NCI-H1930 (cell line): ENCODE measurements at places on chromosomes 4 and X.
A peak's percentile ranks its signal among the peaks of the same experiment; 100 is the strongest.

DNA sequence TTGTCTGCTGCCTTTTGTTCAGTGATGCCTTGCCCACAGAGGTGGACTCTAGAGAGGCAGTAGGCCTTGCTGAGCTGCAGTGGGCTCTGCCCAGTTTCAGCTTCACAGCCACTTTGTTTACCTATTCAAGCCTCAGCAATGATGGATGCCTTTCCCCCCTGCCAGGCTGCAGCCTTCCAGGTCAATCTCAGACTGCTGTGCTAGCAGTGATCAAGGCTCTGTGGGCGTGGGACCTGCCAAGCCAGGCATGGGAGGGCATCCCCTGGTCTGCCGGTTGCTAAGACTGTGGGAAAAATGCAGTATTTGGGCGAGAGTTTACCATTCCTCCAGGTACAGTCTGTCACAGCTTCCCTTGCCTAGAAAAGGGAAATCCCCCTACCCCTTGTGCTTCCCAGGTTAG lies 175.2 kb upstream of the PBDC1 start:
- DNase-seq, result no peak

DNA sequence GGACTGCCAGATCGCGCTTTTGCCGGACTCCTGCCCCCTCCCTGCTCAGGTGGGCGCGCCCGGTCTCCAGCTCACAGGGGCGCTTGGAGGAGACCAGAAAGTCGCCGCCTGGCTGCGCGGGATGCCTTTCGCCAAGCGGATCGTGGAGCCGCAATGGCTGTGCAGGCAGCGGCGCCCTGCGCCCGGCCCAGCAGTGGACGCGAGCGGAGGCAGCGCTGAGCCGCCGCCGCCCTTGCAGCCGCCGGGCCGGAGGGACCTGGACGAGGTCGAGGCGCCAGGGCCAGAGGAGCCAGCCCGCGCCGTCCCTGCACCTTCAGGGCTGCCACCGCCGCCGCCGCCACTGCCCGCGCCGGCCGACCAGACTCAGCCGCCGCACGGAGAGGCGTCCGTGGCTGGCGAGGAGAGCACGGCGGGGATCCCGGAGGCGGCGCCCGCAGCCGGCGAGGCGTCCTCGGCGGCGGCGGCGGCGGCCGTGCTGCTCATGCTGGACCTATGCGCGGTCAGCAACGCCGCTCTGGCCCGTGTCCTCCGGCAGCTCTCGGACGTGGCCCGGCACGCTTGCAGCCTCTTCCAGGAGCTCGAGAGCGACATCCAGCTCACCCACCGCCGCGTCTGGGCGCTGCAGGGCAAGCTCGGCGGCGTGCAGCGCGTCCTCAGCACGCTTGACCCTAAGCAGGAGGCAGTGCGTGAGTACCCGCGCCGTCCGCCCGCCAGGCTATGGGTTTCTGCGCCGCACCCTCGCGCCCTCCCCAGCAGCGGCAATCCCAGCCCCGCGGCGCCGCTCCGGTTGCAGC lies 834 bp downstream of the NHS start:
- DNase-seq, result peak; percentile 25

- DNase-seq, result no peak
These were observed 124.1 kb upstream of the PDHA2 start for GRCh38 chr4:95715830-95716229.

GRCh38 chr4:102497986-102498385 lies 3.2 kb upstream of the NFKB1 start:
- no peak for DNase-seq

DNA sequence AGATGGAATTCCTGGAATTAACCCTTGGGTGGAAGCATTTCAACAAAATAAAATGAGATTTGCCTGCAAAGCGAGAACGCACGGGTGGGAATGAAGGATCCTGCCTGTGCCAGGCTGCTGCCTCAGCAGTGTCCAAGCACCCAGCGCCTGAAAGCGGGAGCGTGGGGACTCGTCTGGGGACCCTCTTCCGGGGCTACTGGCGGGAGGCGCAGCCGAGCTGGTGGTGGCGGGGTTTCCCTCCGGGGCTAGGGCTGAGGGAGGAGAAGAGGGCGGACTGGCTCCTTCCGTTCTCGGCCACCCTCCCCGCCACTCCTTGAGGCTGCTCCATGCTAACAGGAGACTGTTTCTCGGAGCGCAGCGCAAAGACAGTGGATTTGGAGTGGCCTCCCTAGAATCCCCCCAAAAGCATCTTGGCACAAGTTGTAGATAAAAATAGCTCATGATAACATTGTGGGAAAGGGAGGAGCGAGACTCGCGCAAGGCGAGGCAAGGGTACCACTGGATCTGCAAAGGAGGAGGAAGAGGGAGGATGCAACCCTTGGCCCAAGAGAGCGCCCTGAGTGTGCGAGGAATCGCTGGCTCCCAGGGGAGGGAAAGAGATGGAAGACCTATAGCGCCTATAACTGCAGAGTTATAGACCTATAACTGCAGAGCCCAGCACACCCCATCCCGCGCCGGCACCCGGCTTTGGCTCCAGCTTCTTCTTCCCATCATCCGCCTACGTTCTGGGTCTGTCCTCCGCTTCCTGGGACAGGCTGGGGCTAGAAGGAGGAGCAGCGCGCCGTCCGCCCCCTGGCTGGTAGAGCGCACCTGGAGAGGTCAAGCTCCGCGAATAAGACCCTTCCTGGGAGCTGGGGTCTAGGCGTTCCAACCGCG lies 1.3 kb downstream of the HS3ST1 start:
- no peak for DNase-seq

GRCh38 chrX:78527263-78527662 lies 131.9 kb downstream of the RTL3 start:
- no peak for DNase-seq

DNA sequence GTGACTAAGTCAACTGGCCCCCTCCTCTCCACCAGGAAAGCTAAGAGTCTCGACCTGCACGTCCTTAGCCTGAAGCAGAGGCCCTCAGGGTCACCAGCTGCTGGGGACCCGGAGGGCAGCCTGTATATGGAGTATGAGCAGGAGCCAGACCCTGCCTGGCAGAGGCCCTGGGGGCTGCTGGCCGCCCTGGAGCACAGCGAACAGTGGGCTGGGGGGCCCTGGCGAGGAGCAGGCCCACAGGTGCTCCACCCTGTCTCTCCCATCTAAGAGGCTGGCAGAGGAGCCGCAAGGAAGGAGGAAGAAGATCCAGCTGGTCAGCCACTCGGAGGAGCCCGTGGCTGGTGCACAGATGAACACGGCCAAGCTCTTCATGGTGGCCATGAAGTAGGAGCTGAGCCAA lies 61.2 kb downstream of the ALPK1 start:
- DNase-seq, result no peak

GRCh38 chr4:76784237-76784636 lies 113.7 kb downstream of the SOWAHB start:
- DNase-seq, result no peak
